T-helper 1 cell (primary cell): ENCODE measurements at places on chromosomes 5 and 9.

DNA sequence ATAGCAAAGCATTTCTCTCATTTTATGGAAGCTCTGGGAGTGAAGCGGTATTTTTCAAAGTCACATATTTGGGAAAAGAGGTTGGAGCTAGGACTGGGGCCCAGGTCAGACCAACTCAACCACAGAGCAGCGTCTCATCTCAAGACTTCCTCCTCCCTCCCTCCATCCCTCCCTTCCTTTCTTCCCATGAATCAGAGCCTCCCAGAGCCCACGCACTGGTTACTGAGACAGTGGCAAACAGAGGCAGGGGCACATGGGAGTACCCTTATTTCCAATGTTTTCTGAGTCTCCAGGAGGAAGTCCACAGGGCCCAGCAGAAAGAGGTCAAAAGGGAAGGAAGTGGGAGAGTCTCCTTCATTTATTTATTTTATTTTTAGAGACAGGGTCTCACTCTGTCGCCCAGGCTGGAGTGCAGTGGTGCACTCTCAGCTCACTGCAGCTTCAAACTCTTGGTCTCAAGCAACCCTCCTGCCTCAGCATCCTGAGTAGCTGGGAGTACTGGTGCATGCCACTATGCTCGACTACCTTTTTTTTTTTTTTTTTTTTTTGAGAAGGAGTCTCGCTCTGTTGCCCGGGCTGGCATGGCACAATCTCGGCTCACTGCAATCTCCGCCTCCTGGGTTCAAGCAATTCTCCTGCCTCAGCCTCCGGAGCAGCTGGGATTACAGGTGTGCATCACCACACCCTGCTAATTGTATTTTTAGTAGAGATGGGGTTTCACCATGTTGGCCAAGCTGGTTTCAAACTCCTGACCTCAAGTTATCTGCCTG is 52.5 kb upstream of the CDKN2AIPNL start:
- DNase-seq = no peak

- no peak for DNase-seq
Observed at GRCh38 chr5:172245703-172246125, 37.9 kb downstream of the UBTD2 start.

- DNase-seq = no peak
Observed at GRCh38 chr9:127121628-127122175, 733 bp downstream of the ANGPTL2 start.

DNA sequence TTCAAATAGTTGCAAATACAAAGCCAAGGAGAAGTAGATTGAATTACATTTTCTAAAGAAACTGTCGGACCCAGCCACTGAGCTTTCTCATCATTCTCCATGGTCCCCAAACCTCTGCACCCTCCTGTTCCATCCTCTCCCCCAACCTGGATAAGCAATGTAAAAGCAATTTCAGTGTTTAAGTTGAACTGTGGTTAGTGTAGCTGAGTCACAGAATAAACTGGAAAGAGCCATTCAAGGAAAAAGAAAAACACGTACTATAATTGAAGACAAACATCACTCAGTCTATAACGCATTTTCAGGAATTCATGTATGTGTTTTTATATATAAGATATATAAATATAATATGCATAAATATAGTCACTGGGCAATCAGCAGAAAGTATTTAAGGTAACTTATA is 54.1 kb upstream of the TMEM161B start:
- no peak for DNase-seq

GRCh38 chr5:167241436-167242067 is 1049.9 kb upstream of the WWC1 start:
- DNase-seq = no peak

DNA sequence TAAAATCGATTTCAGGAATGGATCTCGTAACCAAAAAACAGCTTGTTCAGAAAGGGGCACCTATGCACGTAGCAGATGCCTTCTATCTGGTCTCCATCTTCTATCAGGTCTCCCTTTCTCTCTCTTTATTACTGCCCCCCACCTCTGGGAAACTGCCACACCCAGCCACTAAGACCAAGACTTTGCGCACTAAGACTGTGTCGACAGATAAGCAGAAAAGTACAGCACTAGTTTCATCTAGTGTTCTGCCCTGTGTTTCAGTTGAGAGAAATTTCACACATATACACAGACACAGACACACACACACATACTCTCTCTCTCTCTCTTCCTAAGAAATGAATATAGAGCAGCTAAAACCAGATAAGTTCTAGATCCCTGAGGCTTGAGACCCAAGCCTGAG is 210.1 kb upstream of the MAP3K1 start:
- no peak for DNase-seq

GRCh38 chr5:174293481-174293880 is 248.0 kb downstream of the NSG2 start:
- DNase-seq = no peak

- no peak for DNase-seq
Observed at GRCh38 chr5:17882760-17883488, 248.7 kb downstream of the TAF11L14 start.

DNA sequence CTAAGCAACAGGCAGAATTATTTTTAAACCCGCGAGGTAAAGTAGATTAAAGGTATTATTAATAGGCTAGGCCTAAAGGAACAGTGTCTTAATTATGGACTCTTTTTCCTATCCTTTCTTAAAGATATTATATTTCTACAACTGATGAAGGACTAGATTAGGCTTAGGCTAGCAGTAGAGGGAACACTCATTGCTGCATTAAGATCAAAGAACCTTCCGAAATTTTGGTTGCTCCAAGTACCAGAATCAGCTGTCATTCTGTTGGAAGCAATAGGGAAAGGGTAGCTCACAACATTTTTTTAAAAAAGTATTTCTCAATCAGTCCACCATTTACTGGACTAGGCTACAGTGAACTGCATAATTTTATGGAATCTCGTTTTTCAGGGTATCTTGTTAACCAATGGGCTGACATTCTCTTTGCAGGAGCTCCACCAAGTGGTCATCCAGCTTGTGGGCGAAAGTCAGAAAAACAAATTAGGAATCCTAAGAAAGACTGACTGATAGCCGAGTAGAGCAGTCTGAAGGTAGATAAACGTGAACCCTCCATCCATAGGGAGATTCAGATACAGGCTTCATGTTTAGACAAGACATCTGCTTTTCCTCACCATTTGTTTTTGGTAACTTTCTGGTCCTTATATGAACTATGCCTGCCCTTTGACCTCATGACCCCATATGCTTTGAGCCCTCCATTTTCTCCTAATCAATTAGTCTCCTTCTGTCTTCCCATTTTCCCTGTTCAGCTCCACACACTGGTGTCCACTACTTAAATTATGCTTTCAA is 103.6 kb upstream of the CHD1 start:
- DNase-seq = peak; percentile 48

GRCh38 chr5:39717176-39717897 is 292.6 kb upstream of the DAB2 start:
- no peak for DNase-seq

DNA sequence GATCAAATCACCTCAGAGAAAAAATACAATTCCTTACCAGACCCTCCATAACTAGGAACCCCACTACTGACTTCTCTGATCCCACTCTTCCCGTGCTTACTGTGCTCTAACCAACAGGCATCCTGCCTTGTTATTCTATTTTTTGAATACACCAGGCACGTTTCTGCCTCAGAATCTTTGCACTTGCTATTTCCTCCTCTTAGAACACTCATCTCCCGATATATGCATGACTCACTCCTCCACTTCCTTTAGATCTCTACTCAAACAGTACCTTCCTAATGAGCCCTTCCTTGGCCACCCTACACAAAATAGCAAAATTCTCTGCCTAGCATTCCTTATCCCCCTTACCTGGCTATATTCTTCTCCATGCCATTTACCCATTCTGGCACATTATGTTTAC is 43.9 kb downstream of the MAPKAP1 start:
- DNase-seq = no peak

- no peak for DNase-seq
Observed at GRCh38 chr5:54678737-54679136, 161.2 kb downstream of the SNX18 start.

- DNase-seq = no peak
Observed at GRCh38 chr5:124652514-124652819, 94.0 kb downstream of the ZNF608 start.

DNA sequence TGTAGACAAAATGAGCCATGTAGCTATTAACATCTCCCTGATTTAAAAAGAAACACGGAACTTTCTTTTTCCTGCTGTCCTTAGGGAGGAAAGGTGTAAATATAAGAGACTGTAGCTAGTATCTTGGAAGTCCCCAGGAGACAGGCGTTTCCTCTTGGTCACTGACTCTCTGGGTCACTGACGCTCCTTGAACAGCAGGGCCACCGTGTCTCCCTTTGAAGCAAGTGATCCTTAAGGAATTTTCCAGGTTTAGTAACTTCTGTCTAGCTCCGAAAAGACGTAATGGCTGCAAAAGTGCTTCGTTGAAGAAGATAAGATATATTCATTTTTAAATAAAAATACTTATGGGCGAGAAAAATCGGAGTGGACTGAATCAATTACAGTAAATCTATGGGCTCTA is 745 bp upstream of the CLTA start:
- DNase-seq = no peak

DNA sequence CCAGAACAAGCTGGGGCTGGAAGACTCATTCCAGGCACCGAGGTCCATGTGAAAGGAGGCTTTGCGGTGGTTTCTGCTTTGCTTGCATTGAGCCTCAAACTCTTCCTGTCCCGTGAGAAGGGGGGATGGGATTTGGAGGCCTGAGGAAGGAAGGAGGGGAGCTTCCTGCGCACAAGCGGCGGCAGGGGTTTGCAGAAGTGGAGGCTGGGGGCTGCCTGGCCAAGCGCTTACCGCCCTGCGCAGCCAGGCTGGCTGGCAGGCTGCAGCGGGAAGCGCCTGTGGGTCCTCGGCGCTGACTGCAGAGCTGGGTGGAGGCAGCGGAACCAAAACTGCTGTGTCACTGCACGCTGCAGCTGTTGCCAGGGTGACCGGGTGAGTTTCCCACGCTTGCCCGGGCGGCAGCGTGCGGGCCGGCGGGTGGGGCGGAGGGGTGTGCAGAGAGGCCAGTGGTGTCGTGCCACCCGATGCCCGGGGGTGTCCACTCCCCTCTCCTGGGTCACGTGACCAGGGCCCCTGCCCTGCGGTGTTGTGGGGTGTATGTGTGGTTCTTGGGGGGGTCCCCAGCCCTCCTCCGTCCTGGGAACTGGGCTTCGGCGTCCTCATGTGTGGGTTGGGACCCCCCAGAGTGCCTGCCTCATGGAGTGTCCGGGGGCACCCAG is 81.0 kb downstream of the RXRA start:
- DNase-seq = peak; percentile 44

GRCh38 chr5:66415208-66415607 is 181.0 kb upstream of the MAST4 start:
- no peak for DNase-seq

DNA sequence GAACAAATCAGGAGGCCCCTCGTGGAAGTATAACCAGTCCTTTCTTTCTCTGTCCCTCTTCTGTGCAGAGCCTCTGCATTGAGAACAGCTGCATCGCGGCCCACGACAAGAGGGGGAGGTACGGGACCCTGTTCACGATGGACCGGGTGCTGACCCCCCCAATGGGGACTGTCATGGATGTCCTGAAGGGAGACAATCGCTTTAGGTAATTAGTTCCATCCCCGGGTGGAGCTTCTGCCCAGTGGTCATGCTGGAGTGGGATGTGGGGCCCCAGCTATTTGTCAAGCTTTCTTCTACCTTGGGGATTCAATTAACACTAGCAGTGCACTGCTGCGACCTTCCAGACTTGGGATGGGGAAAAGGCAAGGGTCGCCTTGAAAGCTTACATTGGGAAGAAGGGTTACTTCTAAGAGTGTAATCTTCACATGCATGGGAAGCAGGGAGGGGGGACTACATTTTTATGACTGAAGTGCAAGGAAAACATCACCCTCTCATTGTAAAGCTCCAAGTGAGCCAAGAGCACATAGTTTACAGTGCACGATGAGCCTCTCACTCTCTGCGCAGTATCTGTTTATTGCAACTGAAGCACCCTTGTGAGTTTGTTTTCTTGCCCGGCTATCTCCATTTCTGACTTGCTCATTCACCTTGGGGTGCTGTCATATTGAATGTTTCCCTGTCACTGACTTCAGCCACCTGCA is 27.0 kb downstream of the TGFBI start:
- DNase-seq = no peak

DNA sequence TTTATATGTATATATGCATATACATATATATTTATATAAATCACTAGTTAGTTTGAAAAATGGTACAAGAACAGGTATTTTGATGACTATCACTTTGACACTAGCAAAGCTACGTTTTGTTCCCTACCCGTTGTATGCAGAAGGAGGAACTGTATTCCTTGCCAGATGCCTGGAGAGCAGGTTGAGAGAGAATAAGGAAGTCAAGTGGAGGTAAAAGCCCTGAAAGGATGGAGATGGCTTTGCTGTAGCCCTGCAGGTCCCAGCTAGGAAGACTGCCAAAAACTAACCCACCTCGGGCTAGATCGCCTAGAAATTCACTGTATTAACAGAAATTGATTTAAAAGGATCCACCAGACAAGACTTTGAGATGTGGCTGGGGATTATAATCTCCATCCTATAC is 229.3 kb downstream of the RFX3 start:
- no peak for DNase-seq
